ENCODE measurements at places on chromosomes 7 and 10.

DNA sequence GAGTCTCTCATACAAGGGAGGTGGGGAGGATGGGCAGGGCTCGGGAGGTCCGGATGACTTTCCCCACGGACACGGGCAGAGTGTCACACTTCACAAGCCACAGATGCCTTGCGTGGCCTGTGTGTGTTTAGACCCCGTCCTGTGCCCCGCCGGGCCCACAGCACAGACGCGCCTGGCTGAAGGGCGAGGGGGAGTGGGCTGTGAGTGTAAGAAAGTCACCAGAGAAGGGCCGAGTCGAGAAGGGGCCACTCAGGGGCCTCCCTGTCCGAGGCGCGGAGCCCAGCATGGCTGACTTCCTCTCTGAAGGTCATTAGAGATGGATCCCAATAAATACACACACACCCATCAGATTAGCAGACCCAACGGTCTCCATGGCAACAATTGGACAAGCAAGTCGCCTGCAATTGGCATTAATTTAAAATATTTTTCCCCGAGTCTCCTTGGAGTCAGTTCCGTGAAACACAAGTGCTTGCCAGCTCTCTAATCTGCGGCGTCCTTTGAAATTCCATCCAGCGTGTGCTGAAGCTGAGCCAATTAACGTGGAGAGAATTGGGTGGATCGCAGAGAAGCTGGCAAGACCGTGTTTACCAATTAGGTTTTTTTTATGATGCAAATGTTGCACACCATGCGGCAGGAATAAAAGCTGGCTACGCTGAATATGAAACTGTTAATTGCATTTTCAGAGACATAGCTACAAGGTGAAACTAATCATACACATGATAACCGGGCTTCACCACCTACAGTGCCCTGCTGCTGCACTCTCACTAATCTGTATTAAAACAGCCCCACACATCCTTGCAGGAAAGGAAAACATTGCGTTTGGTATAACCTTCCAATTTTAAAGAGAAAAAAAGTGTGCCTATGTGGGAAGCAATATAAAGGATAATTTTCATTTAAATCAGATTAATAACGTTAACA is 571.2 kb downstream of the PTPRN2 start:
- DNase-seq = no peak

GRCh38 chr10:52908478-52908877 is 135.9 kb upstream of the MBL2 start:
- DNase-seq = no peak

GRCh38 chr7:35003679-35004303 is 33.5 kb downstream of the DPY19L1 start:
- DNase-seq = no peak

DNA sequence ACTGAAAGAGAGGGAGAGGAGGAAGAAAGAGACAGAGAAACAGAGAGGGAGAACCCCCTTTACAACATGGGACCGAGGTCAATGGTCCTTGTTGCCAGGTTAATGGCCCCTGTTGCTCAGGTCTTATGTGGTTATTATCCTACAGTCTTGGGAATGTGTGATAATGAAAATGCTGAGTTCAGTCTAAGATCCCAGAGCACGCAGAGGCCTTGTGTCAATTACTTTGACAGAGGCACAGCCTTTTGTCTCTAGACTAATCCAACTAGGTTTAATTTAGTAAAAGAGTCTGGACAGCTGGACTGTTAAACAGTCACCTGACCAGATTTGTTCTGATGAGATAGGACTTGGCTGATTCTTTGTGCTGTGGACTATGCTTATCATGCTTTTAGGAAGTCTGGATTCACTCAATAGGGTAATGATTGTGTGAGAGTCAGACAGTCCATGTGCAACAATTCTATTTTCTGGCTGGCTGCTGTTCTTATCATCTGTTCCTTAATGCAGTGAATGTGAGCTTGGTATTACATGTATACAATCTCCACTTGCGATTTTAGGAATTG is 157.4 kb upstream of the MAGI2 start:
- no peak for DNase-seq

- no peak for DNase-seq
Measured at GRCh38 chr7:66737667-66738066, 2.9 kb upstream of the RABGEF1 start.
